ENCODE measurements at places on chromosomes 5 and 9.

DNA sequence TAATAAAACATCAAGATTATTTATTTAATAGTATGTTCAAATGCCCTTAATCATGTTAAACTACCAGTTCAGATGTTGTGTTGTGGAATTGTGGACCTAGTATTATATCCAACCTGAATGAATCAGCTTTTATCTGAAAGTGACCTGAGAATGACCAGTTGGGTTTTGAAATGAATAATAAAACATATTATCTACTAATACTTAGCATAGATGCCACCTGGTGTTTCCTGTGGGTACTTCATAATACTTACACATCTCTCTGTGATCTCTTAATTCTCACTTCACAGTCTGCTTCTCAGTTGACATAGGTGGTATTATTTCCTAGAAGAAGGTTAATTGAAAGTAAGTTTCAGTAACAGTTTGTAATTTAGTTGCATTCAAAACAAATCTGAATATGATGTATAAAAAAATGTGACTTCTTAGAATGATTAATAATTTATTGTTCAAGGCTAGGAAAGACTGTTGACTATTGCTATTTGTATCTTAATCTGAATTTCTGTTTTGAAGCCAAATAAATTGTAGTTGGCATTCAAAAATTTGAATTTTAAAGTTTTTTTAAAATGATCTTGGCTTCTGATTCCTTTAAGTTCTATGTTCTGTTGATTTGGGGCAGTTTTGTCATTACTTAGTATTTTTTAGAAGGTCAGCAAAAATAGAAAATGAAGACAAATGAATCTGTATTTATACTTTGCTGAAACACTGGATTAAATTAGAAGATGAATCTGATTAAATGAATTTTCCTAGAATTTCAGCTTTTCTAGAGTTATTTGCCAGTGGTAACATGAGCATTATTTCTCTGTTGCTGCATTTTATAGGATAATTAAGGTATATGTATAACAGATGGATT, 48.2 kb downstream of the KIF2A start:
- DNase-seq: no peak

GRCh38 chr5:32410630-32411029, 33.9 kb downstream of the ZFR start:
- no peak for DNase-seq

- no peak for DNase-seq
Observed at GRCh38 chr9:94987731-94988130, 261.2 kb downstream of the AOPEP start.

- DNase-seq: no peak
Observed at GRCh38 chr9:132207215-132207614, 45.4 kb downstream of the NTNG2 start.

- DNase-seq: no peak
Observed at GRCh38 chr5:11064763-11065450, 303.9 kb upstream of the DAP start.

- DNase-seq: no peak
Observed at GRCh38 chr9:83646500-83647239, 23.7 kb downstream of the IDNK start.

GRCh38 chr9:133701321-133701980, 36.7 kb downstream of the SARDH start:
- DNase-seq: peak; percentile 32

DNA sequence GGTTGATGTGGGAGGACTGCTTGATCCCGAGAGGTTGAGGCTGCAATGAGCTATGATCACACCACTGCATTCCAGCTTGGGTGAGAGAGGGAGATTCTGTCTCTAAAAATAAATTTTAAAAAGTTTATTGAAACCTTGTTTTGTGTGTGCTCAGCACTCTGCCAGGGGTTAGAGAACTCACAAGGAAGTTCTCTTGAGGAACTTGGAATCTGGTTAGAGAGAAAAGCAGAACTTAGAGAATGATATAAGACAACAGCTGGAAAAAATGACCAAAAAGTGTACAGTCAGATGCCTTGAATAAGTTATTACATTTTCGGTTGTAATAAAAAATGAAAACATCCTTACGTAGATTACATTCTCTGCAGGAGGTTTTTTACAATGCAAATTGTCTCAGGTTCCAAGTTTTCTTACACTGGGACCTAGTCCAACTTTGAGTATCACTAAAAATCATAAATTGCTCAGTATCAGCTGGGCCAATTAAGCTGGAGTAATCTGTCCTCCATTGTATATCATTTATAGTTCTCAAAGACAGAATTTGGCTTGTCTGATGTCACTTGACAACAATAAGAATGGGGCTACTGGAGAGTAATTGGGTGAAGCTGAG, 21.7 kb upstream of the TENT2 start:
- no peak for DNase-seq

GRCh38 chr5:141182248-141182647, at the start of gene PCDHB16:
PCDHB16 (plus strand) TSS chr5:141182387; CDS start chr5:141182560, 173 bp downstream.
- DNase-seq: no peak

GRCh38 chr5:38556599-38557307, at the start of gene LIFR:
LIFR (minus strand) TSS chr5:38556646; CDS start chr5:38530647, 25,999 bp downstream.
- DNase-seq: peak; percentile 15

GRCh38 chr9:1759009-1759408, 256.1 kb upstream of the SMARCA2 start:
- DNase-seq: no peak

GRCh38 chr5:4700069-4700468, 440.1 kb upstream of the ADAMTS16 start:
- DNase-seq: no peak

DNA sequence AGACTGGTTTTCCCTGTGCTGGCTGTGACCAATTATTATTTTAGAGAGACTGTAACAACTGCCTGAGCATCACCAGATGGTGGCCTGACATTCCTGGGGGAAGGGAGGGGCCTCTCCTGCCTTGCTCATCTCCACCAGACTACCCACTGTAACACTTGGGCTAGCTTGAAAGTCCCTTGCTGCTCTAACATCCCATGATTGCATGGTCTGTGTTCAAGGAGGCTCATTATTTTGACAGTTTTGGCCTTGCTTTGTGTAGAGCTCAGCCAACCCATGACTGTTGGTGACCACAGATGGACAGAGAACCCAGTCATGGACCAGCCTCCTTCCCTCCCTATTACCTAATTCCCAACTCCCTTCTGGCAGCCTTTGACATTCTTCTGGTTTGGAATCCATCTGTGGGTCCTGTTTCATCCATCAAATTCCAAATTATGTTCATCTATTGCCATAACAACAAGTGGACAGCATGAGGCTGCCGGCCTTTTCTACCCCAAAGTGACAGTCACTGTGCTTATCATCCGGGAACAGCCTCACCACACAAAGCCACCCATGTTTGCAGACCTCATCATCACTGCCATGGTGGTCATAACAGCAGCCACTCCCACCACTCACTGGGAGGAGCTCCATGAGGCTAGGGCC, 49.0 kb upstream of the ICE1 start:
- no peak for DNase-seq

- DNase-seq: no peak
Observed at GRCh38 chr9:450057-450456, 235.4 kb downstream of the DOCK8 start.

GRCh38 chr9:124006448-124007361, 4.9 kb upstream of the LHX2 start:
- no peak for DNase-seq

DNA sequence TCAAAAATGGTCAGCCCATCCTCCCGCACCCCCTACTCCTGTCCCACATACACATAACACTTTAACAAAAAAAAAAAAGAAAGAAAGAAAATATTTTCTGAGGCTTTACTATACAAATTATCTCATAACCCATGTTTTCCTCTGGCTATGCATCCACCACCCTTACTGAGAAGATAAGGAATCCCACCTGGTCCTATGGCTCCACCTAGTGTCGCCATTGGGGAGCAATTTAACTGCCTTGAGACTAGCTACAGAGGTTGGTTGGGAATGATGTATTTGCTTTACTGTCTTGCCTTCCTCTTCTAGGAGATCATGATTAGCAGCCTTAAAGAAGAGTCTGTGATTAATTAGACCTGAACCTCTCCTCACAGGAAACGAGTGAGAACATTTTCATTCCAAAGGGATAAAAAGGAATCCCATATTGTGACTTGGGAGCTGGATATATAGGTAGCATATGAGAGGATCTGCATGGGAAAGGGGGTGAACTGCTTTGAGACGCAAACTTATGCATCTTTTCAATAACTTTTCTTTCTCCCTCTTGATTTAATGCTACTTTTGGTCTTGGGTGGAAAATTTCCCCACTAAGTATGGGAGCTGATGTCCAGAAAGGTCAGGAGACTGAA, 77.7 kb upstream of the SELENOP start:
- peak; percentile 25 for DNase-seq

GRCh38 chr5:35828082-35828598, 28.6 kb upstream of the IL7R start:
- no peak for DNase-seq

DNA sequence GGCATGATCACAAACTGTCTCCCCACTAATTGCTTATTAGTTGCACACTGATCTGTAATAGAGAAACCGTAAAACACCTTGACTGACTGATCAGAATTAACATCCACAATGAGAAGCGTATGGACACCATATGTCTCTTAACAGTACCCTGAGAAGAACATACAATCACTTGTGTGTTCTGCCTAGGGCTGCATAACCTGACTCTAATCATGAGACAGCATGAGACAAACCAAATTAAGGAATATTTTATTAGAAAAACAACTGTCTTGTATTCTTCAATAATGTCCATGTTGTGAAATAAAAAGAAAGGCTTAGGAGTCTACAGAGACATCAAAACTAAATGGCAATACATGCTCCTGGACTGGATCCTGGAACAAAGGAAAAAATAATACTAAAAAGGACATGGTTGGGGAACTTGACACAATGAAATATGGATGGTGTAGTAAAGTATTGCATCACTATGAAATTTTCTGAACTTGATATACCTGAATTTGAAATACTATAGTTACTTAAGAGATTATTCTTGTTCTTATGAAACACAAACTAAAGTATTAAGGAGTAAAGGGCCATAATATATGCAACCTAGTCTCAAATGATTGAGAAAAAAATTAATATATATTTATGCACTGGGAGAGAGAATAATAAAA, 162.1 kb downstream of the CWC27 start:
- no peak for DNase-seq

- DNase-seq: no peak
Observed at GRCh38 chr9:121009650-121010049, 40.4 kb downstream of the C5 start.

DNA sequence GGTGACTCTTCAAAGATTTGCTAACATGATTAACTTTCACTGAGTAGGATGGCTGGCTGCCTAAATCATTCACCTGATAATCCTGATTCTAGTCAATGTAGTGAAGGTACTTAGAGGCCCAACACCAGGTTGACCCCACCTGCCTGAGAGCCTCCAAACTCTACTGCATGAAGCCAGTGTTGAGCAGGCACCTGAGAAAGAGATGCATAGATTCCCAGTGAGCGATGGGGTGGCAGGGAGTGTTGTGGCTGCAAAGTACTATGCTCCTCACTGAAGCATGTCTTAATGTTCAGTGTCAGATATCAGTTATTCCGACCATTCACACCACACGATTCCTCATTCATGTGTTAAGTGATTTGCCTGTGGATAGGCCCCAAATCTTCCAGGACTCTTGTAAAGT, 804.4 kb downstream of the TLE4 start:
- DNase-seq: no peak

- DNase-seq: no peak
Observed at GRCh38 chr5:140145818-140146522, 20.2 kb downstream of the IGIP start.

GRCh38 chr5:53779541-53779981, 219.1 kb downstream of the NDUFS4 start:
- no peak for DNase-seq

DNA sequence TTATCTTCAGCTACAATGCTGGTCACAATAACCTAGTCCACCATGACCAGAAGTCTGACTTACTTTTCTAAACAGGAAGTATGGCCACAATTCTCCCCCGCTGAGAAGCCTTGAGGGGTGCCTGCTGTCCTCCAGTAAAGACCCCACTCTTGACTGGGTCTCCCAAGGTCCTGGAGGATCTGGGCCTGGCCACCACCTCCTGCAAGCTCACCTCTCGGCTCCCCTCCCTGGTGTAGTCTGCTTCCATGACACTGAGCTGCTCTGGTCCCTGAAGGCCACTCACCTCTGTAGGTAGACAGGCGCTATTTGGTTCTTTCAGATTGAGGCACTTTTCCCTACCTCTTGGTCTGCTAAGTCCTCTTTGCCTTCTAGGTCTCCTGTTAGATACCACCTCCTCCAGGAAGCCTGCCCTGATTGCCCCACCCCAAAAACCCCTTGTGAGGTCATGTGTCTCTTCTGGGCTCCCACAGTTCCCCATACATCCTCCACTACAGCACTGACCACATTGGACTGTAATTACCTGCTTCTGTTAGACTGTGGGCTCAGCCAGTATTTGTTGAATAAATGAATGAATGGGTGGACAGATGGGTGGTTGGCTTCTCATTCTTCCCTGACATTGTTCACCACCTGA, 62.6 kb upstream of the IER5L start:
- DNase-seq: no peak

- DNase-seq: no peak
Observed at GRCh38 chr5:54638106-54638505, 120.5 kb downstream of the SNX18 start.

- no peak for DNase-seq
Observed at GRCh38 chr5:54621048-54621447, 103.5 kb downstream of the SNX18 start.

- no peak for DNase-seq
Observed at GRCh38 chr5:10565785-10566542, 2.1 kb downstream of the ANKRD33B start.

DNA sequence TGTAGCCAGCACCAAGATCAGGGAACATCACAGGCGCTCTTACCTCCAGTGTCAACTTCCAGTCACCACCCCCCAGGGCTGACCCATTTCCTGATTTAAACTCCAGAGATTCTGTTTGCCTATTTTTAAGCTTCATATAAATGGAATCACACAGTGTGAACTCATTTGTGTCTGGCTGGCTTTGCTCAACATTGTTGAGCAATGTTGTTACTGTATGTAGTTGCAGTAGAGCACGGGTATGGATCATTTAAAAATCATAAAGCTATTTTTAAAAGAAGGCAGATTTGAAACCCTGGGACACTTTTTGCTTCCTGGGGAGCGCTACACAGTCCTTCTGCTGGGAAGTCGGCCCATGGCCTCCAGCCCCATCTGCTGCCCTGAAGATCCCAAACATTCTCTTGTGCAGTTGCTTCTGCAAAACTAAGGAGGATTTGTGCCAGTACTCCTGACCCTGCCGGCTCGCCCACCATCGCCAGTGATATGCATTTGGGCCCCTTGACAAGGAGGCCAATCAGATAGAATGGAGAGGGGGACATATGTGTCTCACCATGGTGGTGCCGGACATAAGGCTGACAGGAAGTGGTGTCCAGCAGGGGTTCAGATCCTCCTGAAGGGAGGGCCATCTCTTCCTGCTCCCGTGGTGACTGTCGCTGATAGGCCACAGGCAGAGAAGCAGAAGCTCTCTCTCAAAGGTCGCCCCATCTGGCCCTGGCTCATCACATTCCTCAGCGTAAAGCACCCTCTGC, 13.3 kb downstream of the DCANP1 start:
- no peak for DNase-seq

DNA sequence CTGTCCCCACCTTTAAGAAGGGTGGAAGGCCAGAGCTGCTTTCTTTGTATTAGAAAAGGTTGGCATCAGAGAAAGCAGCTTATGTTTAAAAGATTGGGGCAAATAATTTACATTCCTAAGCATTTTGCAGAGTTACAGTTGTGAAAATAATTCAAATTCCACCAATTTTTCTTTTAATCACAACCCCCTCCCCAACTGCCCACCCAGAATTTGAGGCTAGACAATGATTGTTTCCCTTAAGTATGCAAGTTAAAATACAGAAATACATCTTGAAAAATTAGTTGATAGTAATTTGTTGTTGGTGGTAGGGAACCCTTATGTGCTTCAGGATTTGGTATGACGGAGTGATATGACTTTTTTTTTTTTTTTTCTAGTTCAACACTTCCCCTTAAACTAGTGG, 133.0 kb downstream of the ZSWIM6 start:
- no peak for DNase-seq
